ENCODE measurements at places on chromosomes 11 and 22.

GRCh38 chr11:109033627-109034338 lies 368.9 kb downstream of the DDX10 start:
- H3K4me1 ChIP-seq, result peaks cover 7% of the 10 kb centered on the region
- H3K4me3 ChIP-seq, result no peak overlapping the region
- H3K27ac ChIP-seq, result no peak overlapping the region
- DNase-seq, result peak; percentile 55
- no peaks in the 10 kb centered on the region for H3K27me3 ChIP-seq

DNA sequence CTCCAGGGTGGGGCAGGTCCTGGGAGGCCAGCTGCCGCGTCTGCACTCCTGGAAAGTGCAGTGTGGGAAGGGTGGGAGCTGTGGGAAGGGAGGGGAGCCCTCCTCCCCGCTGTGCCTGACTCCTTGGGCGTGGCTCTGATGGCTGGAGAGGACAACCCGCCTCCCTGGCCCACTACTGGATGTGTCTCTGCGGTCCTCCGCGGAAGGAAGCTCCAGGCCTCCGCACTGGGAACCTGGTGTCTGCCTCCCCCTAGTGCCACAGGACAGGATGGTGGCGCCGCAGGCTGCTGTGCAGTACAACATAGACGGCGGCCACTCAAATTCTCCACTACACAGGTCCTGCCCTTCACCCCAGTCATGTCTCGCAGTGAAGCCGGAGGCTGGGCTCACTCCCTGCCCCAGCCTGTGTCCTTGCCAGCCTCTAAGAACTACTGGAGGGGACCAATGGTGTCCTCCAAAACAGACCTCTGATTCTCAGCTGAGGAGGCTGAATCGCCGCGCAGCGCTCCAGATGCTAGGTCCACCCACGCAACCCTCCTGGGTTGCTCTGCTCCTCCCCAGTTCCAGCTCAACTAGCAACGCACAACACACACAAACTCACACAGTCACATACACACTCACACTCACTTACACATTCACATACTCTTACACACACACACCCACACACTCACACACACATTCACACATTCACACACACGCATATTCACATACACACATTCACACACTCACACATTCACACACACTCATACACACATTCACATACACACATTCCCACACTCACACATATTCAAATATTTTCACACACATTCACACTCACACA lies 12.4 kb upstream of the DSCAML1 start:
- peak; percentile 66 for DNase-seq
- no peak overlapping the region for H3K27ac ChIP-seq
- H3K4me1 ChIP-seq, result peaks cover 3% of the 10 kb centered on the region
- H3K36me3 ChIP-seq, result no peaks in the 10 kb centered on the region

DNA sequence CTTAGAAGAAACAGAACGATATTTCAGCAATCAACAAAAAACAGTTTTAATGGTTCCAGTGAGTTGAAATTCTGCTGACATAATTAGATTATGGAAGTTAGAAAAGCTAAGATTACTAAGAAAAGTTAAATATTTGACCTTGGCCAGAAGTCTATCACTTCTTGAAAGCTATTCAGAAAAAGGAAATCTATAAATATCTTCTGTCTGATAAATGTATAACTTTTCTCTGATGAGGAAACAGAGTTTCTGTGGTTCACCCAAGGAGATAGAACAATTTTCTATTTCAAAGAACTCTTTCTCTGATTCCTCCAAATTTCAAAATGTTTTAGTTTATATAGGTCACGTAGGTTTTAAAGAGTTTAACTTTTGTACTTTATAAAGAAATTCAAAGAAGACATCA lies 438.4 kb upstream of the CHORDC1 start:
- no peak overlapping the region for H3K27ac ChIP-seq
- H3K27me3 ChIP-seq, result no peaks in the 10 kb centered on the region
- no peaks in the 10 kb centered on the region for H3K36me3 ChIP-seq
- DNase-seq, result no peak

DNA sequence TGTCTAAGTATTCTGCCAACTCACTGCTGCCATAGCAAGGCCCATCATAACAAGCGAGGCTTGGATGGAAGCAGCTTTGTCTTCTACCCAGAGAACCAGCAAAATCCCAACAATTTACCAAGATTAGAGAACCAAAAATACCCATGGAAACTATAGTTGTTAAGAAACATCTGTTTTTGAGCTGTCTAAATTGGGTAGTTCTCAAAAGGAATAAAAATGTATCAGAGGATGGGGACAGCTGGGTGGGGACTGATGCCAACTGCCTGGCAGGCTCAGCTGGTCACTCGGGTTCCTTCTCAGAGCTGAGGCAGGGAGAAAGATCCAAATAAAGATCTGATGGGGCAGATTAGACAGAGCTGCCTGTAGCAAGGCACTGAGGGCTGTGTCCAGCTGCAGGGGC lies 85.9 kb upstream of the GRK3 start:
- H3K36me3 ChIP-seq, result no peaks in the 10 kb centered on the region
- peaks cover 8% of the 10 kb centered on the region for H3K4me1 ChIP-seq
- H3K4me3 ChIP-seq, result no peak overlapping the region
- H3K27ac ChIP-seq, result no peak overlapping the region
- no peak for DNase-seq

GRCh38 chr11:33932721-33933120 lies 40.8 kb upstream of the LMO2 start:
- no peak for DNase-seq
- no peak overlapping the region for H3K4me3 ChIP-seq
- no peaks in the 10 kb centered on the region for H3K36me3 ChIP-seq
- H3K4me1 ChIP-seq, result peaks cover 4% of the 10 kb centered on the region
- no peaks in the 10 kb centered on the region for H3K27me3 ChIP-seq

Measured in adrenal gland (tissue), 19 donors.